ENCODE measurements at places on chromosomes 7 and 10.

GRCh38 chr7:71793251-71793650, 618.9 kb downstream of the CALN1 start:
- DNase-seq, result no peak

DNA sequence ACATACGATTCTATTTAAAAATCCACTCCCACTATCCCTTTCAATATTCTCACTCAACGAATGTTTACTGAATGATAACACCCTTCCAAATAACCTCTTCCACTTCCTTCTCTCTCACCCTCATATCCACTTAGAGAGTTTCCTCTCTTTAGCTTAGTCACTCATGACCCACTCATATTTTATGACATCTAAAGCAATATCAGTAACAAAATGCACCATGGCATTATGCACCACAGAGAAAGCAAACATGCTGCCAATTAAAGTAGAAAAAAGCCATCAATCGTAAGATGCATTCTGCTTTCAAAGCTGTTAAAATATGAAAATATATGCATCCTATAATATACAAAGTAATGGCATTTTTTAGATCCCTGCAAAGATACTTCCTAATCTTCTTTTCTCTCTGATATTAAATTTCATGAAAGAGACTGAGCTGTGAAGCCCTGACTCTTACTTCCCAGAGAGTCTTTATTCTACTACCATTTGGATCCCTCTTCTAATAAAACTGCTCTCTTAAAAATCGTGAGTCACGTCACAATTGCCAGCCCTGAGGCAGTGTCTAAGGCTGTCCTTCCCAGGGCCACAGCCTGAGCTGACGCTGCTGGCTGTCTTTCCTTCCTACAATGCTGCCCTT, 283.0 kb upstream of the KLF6 start:
- no peak for DNase-seq

DNA sequence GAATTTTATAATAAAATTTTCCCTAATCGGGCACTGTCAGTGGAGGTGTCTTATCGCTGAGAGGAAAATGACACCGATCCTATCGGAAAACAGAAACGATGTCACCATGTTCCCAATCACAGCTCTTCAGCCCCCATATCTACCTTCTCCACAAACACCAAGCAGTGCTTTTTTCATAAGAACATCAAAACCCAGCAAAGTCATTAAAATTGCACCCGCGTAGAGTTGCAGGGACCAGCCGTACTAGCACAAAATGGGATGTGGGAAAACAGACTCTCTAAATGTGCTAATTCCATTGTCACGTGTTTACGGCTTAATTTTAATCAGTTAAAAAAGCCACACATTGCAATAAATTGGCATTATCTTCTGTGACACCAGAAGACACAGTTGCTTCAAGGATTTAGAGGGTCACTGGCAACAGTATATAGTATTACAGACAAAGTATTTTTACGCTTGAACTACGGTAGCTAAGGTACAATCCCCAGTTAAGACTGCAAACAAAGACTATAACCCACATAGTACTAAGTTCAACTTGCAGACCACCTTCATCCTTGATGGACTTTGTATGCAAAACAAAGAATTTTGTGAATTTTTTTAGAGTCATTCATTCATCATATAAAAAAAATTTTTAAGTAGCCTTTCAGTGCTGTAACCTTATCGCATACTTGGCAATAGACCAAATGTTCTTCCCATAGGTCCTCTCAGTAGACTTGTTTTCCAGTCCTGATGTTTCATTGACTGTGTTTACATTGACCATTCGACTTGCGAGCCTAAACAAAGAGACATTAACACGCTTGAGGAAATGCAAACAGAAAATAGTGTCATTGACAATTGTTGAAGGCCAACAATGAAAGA, 116.0 kb downstream of the VTI1A start:
- peak; percentile 73 for DNase-seq

DNA sequence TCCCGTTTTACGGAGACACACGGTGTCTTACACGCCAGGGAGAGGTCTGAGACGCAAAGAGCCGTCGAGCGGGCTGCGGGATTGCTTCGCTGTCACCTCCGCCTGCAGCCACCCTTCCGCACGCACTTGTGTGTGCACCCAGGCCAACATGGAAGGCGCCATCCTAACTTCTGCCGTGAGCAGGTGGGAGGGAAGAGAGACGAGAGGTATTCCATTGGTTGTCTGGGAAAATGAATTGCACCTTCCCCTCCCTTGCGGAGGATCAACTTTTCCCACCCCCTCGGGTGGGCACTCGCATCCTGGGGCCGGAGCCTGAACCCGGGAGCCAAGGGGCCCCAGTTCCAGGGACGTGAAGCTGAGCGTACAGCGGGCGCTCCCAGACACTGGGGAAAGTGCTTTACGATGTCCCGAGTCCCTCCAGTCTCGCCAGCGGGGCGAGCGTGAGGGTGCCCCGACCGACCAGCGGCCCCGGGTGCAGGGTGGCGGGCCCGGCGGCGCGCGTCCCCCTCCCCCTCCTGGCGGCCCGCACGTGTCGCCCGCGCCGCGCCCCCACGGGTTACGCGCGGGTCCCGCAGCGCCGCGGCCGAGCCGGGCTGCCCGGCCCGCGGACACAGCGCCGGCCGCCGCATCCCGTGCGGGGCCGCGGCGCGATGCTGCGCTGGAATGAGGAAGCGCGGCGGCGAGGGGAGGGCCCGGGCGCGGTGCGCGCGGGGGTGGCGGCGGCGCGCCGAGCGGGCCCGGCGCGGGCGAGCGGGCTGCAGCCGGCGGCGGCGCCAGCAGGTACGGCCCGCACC, 984 bp upstream of the IKZF1 start:
- no peak for DNase-seq

- no peak for DNase-seq
These were observed 14.8 kb downstream of the ACBD5 start for GRCh38 chr10:27225642-27226257.

All from NCI-H345 (cell line).